HuH-7.5 (cell line): ENCODE measurements at places on chromosomes 3 and 15.

DNA sequence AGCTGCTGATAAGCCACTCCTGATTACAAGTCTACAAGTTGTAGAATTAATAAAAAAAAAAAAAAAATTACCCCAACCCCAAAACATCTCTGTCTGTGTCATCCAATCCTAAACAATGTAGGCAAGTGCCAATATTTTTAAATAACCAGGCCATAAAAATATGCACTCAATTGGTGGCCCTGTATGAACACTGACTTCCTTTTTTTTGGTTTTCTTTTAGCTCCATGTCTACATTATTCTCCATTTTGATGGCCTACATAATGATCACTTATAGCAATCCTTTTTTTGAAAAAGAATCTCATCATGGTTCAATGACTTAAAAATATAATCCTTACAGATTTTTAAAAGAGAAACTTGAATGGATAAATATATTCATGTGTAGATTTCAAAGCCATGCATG is 72.1 kb downstream of the FOXP1 start:
- no peak for DNase-seq

DNA sequence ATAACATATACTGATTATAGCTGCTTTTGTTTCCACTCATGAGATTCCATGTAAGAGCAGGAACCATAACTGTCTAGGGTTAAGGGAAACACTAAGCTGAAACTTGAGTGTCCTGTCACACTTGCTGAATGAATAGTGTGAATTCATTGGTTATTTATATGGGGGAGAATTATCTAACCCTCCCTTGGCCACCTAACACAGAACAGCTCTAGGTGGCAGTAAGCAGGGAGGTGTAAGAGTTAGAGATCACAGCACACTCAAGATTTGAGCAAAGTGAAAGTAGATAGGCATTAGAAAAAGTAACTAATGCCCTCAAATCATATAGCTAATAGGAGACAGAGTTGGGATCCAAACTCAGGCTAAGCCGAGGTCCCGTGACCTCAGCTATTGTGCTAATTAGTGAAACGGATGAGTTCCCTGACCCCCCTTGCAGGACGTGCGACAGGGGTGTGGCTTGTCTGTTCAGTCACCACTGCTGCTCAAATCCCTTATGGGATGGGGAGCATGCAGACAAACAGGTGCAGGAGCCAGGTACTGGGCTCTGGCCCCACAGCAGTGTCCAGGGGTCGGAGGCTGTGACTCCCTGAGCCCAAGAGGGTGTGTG is 27.7 kb upstream of the ANO10 start:
- DNase-seq: no peak

DNA sequence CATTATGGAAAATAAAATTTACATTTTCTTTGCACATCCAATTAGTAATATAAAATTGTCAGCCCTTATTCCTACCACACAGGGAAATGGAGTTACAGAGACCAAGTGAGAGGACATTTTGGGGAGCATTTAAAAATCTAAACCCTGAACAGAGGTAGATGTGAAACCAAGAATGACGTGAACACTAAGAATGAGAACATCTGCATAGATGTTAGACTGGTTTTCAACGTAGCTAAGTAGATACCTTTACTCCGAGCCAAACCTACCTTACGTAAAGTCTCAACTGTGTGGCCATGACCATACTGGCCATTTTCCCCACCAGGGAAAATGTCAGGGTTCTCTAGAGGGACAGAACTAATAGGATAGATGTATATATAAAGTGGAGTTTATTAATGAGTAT is 51.4 kb upstream of the THBS1 start:
- DNase-seq: no peak

DNA sequence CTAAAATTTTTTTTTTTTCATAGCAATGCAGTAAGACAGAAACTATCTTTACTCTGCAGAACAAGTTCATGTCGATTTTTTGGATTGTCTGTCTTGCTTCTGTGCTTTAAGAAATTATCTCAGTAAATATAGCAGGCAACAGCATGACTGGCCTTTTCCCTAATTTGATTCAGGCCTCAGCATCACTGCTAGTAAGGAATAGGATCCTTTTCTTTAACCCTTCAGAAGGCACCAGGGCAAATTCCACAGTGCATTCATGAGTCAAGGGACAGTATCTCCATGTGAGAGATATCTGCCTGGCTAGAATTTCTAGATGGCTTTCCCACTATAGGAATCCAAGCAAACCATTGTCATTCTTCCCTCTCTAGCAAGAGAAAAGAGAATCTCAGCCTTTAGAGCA is 71.4 kb downstream of the TIPARP start:
- DNase-seq: no peak

GRCh38 chr15:54208786-54209185 is 230.5 kb downstream of the UNC13C start:
- DNase-seq: peak; percentile 6

DNA sequence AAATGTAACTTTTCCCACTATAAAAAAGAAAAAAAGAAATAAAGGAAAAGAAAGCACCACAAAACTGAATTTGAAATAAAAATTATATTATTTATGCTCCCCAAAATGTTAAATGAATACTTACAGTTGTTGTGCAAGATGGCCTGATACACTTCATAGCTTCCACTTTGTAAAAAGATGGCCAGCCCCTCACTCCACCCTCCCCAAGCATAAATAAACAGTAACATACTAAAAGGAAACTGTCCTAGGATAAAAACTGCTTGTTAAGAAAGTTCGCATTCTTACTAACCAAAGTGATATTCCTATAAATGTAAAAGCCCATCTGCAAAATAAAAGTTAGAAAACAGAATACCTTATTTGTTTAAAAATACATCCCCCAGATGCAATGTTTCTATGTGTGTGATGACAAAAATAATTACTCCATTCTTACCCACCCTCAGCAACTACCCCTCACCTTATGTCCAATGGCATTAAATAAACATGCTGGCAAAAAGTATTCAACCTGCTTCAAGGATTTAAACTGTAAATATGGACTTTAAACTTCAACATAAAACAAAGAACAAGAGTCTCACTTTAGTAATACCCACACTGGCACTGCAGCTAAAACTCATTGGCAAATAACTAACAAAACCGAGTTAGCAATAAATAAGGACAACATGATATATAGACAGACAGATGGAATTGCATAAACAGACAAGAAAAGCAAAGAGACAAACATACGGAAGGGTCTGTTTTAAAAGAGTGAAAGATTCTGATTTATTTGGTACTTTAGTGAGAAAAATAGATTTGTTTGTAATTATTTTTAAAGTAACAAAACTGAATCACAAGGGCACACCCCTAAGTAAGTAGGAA is 47.7 kb downstream of the ZBTB20 start:
- no peak for DNase-seq

- no peak for DNase-seq
Measured at GRCh38 chr3:141275032-141275422, 43.4 kb downstream of the PXYLP1 start.

- no peak for DNase-seq
Measured at GRCh38 chr3:30184091-30184810, 422.1 kb upstream of the TGFBR2 start.

GRCh38 chr15:48084759-48085590 is 35.8 kb upstream of the SLC24A5 start:
- DNase-seq: peak; percentile 5

GRCh38 chr3:184691397-184692231 is 20.2 kb downstream of the MAGEF1 start:
- DNase-seq: no peak

DNA sequence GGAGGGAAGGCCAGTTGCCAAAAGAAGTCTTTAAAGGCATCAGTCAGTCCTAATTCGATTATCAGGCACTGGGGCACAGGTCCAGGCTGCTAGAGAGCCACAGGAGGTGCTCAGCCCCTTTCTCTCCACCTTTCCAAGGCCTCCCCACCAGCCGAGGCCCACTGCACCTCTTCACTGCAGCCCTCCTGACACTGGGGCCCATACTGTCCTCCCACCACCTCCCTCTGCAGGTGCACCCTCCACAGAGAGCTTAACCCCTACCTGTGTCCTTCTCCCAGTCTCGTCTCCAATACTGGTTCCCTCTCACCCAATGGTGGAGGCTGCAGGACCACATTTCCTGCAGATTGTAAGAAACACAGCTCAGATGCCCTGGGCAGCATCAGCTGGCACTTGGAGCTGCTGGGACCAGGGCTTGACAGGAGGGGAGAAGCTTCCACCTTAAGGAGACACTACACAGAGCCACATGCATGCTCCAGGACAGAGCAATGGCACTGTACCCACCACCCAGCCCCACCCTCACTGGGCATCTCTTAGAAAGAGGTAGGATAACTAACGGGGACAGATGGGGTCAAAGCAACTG is 81.6 kb upstream of the PRR20G start:
- no peak for DNase-seq

- DNase-seq: no peak
Measured at GRCh38 chr3:5014391-5014790, 35.2 kb downstream of the BHLHE40 start.

GRCh38 chr15:74417225-74417624 is 16.5 kb downstream of the SEMA7A start:
- DNase-seq: no peak

DNA sequence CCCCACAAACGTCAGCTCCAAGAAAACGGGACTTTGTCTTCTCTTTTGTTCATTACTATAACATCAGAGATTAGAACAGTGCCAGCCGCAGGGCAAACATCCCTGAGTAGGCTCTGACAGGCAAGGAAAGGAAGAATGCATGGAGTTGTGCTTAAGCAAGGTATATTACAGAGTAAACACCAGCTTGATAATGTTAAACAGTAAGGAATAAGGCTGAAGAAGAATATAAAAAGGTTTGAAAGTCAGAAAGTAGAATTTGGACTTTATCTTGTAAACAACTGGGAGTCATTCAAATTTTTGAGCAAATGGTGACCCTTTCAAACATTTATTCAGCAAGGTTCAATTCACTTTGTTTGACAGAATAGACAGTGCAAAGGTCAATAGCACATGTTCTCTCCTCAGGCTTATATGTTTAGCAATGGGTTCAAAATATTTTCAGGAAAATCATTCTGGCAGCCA is 11.0 kb downstream of the GABPB1 start:
- no peak for DNase-seq

DNA sequence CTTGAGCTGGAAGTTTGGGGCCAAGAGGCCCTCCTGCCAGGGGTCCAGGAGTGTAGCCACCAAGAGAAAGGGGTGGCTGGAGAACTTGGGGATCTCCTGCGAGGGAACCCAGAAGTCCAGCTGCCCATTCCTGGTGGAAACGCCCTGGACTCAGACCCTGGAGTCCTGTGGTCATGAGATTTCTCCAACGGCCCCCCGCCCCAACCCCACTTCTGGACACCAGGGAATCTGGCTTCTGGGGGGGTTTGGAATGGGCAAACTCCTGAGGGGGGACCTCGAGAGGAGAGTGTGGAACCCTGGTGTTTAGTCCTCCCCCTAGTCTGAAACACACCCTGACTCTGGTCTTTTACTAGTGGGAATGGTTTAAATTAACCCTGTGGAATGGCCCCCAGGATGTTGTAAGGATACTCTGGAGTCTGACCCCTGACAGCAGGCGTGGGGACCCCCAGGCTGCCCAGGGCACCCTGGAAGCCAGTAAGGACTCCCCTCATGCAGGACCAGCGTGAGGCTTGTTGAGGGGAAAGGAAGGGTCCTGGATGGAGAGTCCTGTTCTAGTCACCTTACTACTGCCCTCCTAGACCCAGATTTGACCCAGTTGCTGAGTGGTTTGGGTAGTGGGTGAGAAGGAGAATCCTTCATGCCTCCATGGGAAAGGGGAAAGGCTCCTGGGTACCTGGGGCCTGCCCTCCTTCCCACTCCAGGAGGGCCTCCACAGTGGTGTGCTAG is 540 bp downstream of the KLHDC8B start:
- DNase-seq: no peak

GRCh38 chr15:85541744-85542143 is 161.3 kb downstream of the AKAP13 start:
- DNase-seq: no peak

DNA sequence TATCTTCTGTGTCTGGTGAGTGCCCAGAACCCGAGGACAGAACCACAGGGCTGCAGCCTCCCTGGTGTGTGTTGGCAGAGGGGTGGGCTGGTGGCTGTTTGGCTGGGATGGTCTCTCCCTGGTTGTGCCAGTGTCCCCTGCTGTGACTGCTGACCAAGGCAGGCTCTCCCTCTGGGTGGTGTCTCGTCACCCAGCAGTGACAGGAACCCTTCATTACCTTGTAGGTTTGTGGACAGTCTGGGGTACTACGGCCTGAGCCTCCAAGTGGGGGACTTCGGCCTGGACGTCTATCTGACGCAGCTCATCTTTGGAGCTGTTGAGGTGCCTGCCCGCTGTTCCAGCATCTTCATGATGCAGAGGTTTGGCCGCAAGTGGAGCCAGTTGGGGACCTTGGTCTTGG is 6.4 kb upstream of the SLC22A14 start:
- DNase-seq: no peak
